ENCODE measurements at places on chromosomes 1 and 21.

DNA sequence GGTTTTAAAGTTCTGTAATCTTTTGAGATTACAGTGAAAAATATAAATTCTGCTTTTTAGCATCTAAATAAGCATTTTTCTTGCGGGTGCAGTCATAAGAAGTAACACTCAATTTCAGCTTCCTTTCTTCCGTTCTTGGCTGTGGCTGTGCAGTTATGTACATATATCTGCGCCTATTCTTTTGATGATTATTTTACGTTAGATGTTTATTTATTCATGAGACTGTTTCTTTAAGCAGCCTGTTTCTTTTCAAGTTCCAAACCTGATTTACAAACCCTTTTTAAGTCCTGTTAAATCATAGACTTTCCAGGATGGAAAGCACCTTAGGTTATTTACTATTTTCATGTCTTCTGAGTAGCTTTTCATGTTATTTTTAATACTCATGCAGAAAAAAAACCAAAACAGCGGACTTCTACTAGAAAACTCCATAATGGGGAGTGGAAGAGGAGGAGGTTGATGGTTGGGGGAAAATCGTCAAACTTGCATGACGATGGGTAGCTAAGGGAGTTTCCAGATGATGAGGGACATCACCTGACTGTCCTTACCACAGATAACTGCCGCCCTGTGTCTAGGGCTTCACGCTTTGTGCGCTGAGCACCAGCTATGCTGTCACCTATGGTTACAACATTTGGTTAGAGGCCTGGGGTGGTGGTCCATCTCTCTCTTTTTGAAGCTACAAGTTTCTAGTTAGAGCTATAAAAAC, 2.6 kb downstream of the PRDM2 start:
- DNase-seq, result peak; percentile 53

DNA sequence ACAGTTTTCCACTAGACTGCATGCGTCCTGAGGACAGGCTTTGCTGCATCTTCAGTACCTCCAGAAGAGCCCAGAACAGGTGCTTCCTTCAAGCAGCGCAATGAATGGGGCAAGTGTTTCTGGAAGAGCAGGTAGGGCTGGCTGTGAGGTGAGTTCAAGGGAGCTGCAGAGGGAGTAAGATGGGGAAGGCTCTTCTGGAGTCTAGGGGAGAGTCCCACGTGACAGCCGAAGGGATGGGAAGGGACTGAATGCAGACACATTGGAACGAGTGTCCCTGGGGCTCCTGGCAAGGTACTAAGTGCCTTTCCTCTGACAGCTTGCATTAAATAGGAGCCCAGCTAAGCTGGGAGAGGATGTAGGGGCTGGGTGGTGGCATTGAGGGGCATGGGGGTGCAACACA, 84.2 kb downstream of the FAM78B start:
- DNase-seq, result no peak

- no peak for DNase-seq
Measured at GRCh38 chr1:4601941-4602340, 52.5 kb upstream of the AJAP1 start.

DNA sequence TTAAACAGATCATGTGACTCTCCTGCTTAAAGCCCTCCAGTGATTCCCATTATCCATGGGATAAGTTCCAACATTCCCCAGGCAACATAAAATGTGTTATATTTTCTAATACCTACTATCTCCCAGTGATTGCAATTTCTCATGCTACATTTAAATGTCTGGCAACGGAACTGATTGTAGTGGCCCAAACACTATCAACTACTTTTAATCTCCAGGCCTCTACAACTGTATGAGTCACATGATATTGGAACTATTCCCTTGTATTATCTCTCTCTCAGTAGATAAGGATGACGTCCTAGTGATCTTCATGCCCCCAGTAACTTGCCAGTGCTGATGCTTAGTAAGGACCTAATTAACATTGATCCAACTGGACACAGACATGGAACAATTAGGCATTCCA, 49.9 kb downstream of the ERICH3 start:
- DNase-seq, result no peak

DNA sequence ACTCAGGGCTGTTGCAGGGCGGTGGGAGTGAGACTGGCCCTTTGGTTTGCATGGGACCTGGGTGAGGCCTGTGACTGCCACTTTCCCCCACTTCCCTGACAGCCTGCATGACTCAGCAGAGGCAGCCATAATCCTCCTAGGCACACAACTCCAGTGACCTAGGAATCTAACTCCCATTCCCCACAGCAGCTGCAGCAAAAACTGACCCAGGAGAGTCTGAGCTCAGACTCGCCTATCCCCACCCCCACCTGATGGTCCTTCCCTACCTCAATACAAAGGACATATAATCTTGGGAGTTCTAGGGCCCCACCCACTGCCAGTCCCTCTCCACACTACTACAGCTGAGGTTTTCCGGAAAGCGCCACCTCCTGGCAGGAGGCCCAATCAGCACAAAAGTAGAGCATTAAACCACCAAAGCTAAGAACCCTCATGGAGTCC, 26.7 kb downstream of the NDC1 start:
- no peak for DNase-seq

DNA sequence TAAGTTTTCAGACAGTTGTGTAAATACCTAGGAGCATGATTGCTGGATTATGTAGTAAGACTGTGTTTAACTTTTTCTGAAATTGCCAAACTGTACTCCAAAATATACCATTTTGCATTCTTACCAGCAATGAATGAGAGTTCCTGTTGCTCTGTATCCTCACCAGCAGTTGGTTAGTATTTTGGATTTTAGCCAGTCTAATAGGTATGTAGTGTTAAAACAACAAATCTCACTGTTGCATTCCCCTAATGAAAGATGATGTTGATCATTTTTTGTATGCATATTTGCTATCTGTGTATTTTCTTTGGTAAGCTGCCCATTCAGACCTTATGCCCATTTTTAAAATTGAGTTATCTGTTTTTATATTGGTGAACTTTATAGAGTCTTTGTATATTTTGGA, 89.9 kb downstream of the RASAL2 start:
- DNase-seq, result no peak

- DNase-seq, result no peak
Measured at GRCh38 chr1:43786960-43787359, 79.6 kb downstream of the ST3GAL3 start.

GRCh38 chr1:63537940-63538339, 14.6 kb downstream of the EFCAB7 start:
- no peak for DNase-seq

DNA sequence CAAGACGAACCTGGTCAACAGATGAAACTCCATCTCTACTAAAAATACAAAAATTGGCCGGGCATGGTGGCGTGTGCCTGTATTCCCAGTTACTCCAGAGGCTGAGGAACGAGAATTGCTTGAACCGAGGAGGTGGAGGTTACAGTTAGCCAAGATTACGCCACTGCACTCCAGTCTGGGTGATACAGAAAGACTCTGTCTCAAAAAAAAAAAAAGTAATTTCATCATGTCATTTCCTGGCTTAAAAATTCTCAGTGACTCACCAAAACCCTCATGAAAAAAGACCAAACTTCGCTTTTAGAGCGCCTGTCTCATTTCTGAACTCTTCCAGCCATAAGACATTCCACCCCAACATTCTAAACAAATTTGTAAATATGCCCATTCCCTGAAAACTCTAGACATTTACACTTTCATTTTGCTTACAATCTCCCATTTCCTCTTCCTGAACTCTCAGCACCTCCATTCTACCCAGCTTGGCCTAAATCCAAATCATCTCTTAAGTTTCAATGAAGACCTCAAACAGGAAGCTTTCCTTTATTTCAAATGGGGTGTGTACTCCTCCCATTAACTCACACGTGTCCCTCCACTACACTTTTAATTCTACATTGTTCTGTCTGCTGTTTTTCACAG, 50.5 kb upstream of the PRRC2C start:
- no peak for DNase-seq

GRCh38 chr21:46091631-46092025, 6.3 kb upstream of the COL6A2 start:
- no peak for DNase-seq

DNA sequence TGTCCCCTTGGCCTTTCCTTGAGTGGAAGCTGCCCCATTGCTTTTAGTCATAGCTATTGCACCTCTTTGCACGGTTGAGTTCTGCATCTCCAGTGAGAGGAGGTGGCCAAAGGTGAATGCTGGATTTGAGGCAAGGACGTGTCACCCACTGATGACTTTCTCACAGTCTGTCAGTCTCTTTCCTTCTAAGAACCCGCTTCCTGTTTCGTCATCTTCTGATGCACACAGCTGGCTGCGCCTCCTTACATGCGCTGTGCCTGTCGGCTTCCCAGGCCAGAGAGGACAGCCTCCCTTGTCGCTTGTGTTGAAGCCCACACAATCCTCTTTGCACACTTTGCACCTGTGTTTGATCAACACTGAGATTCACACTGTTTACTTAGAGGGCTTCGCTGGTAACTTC, 41.8 kb upstream of the PWP2 start:
- DNase-seq, result peak; percentile 75

DNA sequence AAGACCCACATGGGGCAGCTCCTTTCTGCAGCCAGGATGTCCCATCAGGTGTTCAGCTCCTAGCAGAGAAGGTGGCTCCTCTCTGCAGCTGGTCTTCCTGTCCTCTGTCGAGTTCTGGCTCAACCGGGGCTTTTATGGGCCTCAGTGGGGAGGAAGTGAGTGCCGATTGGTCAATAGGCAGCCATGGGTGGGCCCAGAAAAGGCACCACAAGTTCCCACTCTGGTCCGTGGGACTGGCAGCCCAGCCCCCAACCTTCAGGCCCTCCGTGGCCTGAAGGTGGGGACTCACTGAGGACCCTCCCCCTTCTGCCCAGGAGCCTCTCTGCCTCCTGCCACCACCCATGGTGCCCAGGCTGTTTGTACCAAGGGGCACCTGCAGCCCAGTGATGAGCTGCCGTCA, 161.7 kb upstream of the DUSP10 start:
- no peak for DNase-seq

GRCh38 chr21:46017148-46017547, 35.6 kb downstream of the COL6A1 start:
- no peak for DNase-seq

DNA sequence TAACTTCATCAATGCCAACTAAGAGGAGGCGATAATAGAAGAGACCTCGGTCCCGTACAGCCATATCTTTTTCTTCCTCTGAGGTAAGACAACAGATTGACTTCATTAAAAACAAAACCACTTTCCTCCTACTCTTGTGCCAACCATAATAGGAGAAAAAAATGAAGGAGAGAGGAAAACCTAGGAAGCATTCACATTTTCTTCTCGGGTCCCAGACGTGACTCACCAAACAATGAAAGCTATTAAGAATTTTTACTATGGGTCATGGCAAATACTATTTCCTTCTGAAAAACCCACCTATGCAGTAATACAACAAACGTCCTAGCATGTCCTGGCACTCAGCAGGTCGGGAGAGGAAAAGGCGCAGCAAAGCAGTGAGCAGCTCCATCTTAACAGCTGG, 8.6 kb upstream of the BCL2L15 start:
- no peak for DNase-seq

GRCh38 chr1:48235652-48236051, 13.1 kb downstream of the SLC5A9 start:
- DNase-seq, result no peak

DNA sequence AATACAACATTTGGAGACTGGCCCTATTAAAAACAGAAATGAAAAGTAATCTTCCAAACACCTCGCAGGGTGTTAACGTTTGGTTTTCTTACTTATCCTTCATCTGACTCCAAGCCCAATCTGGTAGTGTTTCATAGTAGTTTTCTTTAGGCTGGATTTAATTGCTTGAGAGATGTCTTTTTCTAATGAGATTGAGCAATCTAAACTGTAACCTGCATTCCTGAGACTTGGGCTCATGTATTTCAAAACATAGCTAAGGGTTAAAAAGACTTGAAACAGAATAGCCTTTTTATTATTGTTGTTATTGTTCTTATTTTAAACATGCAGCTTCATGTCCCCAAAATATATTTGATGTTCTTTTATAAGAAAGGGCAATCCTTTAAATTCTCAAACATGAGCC, 278.9 kb downstream of the TGFB2 start:
- no peak for DNase-seq

DNA sequence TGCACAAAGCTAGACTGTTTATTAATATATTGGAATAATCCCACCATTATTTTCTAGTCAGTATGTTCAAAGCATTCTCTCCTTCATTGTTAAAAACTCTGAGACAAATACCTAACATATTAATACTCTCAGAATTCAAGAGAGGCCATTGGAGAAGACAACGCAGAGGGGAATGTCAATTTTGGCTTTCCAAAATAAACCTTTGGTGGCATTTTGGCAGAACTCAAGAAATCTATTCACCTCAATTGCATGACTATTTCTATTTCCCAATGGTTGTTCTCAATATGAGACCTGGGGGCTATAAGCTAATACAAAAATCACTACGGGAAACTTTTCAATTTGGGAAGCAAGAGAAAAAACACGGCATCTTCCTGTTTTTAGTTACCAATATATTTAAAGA, 58.5 kb downstream of the RUSC1 start:
- DNase-seq, result no peak

- no peak for DNase-seq
Measured at GRCh38 chr1:33724348-33724747, 139.5 kb upstream of the HMGB4 start.

GRCh38 chr1:162699366-162699765, 67.1 kb downstream of the DDR2 start:
- no peak for DNase-seq

GRCh38 chr1:6427441-6428390, 3.1 kb downstream of the ESPN start:
- DNase-seq, result no peak

DNA sequence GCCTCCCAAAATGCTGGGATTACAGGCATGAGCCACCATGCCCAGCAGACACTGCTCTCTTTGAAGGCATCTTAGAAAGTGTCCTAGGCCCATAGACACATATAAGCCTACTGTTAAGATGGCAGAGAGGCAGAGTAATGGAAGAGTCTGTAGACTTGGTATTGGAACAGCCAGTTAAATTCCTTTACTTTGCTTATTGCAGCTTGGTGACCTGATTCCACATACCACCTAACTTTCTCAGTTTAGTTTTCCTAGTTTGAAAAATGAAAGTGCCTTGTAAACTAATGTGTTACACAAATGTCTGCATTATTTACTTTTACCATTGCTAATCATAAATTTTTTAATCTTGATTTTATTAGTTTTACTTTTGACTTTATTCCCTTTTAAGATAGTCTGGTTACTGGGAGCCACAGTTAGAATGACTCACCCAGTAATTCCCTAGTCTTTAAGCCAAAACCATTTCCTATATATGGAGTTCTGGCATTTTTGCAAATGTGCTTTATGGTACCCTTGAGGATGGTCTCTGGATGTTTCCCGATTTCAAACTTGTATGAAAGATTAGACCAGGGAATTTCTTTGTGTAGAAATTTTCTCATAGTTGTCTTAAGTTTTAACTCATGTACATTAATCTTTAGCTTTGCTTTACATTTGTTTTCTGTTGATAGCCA, 6.4 kb downstream of the SMAP2 start:
- no peak for DNase-seq

Measured in activated gamma-delta T cell treated with Interleukin-2 at 50 U/mL for 16 hours (primary cell).